Right forelimb (tissue), 1 donor: ENCODE measurements at places on chromosomes 11 and 22.

DNA sequence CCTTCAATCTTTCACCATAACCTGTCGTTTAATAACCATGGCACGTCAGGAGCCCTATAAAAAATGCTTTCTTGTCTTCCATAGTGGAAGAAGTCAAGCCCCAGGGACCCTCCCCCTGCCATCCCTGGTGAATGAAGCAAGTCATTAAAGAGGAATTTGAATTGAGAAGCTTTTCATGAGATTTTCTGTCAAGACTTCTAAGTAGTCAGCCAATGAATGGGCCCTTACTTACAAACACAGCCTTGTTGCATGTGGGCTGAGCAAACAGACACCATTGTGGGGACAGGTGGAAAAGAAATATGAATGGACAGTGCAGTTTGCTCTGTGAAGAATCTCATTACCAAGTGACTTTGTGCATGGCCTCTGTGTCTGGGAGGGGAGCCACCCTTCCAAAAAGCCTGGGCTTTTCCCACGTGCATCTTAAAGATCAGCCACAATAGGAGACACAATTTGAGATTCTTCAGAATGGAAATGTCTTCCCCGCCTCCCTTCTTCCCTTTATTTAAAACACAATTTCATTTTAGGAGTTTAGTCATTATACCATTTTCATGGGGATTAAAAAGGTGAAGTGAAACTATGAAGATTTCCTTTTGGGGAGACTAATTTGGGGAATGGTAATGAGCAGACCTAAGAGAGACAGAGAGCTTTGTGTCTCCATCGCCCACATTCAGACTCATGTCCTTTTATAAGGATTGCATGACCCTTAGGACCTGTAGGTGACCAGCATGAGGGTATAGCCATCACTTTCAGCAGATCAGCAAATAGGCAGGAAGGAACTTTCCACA lies 152.0 kb downstream of the LRRC4C start:
- DNase-seq: no peak

DNA sequence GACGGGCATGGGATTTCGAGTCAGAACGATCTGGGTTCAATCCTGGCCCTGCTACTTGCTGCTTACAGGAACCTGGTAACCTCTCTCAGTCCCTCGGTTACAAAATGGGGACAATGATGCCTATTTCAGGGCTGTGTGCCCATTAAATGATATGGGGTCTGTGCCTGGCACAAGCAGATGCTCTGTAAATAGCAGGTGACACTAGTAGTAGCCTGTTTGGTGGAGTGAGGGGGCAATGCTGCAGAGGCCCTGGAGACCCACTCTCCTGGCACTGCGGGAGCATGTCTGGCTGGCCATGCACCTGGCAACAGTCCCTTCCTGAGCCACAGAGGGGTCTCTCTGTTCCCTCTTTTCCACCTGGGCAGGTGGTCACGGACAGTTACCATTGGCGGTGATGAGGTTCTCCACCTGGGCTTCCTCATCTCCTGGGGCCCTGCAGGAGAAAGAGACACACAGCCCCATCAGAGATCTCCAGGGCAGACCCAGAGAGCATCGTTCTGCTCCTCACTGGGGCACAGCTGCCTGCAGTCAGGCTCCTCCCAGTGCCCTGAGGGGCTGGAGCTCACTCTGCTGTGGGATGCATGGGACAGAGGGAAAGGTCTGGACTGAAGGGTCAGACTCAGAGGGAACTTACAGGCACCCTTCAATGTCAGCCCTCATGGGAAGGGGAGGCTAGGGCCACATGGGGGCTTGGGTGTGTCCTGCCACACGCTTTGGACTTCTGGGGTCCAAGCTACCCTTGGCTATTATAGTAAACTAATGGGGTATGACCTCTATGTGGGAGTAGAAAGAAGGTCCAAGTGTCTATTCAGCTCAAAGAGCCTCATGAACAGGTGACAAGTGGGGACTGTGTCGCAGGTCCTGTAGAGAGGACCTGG lies 15.6 kb upstream of the FXYD2 start:
- DNase-seq: peak; percentile 19

DNA sequence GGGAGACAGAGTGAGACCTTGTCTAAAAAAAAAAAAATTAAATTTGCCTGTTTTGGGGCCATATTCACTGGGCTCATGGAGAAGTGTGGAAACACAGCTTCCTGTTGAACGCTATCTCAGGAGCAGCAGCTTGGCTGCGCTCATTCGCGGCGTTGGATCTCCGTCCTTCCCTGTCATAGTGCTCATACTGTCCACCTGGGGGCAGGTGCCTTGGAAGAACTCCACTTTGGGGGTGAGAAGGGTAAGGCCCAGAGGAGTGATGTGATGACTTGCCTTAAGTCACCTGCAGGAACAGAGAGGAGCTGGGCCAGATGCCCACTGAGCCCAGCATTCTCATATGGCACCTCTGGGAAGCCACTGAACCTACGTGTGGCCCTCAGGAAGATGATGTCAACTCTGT lies 82.8 kb downstream of the CABIN1 start:
- peak; percentile 4 for DNase-seq

- no peak for DNase-seq
These were observed 8.0 kb downstream of the ALDH3B1 start for GRCh38 chr11:68017980-68018729.
